ENCODE measurements at places on chromosomes 1 and 21.
A peak's percentile ranks its signal among the peaks of the same experiment; 100 is the strongest.

DNA sequence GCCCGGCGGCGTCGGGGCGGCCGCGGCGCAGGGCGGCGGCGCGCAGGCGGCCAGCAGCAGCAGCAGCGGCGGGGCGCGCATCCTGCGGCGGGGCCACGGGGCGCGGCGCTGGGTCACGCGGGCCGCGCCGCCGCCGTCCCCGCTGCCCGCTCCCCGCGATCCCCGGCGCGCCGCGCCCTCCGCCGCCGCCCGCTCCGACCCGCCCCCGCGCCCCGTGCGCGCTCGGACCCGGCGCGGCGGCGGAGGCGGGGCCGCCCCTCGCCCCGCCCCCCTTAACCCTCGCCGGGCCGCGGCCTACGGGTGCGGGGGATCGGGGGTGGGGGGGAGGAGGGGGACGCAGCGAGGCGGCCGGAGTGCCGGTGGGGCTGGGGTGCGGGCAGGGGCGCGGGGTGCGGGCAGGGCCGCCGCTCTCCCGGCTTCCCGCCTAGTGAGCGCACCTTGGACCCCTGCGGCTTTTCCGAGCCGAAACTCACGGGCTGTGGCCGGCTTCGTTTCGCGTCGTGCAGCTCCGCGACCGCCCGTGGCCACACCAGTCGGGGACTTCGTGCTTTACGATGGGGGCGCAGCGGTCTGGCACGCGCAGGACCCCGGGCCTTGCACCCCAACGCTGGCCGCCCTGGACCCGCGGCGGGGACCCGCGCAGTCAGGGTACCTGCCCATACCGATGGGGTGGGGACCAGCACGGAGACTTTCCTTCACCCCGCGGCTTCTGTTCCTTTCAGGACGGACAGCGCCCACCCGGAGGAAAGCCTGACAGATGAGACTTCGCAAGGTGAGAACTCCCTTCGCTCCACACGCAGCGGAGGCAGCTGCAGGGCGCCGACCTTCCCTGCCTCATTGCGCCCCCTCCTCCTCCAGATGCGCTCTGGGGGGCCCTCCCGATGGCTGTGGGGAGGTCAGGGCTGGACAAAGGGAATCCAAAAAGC lies at the start of gene FNDC10:
Gene FNDC10, minus strand, starts transcription at position 201 of the 926 bp plus-strand sequence. Its CDS starts 120 bp downstream, at position 81.
- no peak for DNase-seq

GRCh38 chr1:30818568-30819243 lies 61.1 kb upstream of the LAPTM5 start:
- DNase-seq: no peak

DNA sequence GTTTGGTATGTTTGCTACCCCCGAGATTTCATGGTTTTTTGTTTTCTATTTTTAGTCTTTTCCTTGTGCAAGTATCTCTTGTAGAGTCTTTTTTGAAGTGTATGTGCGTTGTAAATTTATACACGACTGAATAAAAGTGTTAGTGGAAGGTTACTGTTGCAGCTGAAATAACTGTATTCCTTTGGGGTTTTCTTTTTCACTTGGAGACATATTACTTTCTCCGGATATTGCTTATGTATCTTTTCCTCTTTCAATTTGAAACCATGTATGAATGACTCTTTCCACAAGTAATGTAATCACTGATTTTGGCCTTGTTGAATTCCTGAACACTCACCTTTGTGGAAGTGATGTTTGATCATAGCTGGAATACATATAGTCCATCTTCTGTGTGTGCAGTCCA lies 956 bp downstream of the URB2 start:
- no peak for DNase-seq

GRCh38 chr1:234148816-234149215 lies 224.4 kb upstream of the COA6 start:
- DNase-seq: no peak

DNA sequence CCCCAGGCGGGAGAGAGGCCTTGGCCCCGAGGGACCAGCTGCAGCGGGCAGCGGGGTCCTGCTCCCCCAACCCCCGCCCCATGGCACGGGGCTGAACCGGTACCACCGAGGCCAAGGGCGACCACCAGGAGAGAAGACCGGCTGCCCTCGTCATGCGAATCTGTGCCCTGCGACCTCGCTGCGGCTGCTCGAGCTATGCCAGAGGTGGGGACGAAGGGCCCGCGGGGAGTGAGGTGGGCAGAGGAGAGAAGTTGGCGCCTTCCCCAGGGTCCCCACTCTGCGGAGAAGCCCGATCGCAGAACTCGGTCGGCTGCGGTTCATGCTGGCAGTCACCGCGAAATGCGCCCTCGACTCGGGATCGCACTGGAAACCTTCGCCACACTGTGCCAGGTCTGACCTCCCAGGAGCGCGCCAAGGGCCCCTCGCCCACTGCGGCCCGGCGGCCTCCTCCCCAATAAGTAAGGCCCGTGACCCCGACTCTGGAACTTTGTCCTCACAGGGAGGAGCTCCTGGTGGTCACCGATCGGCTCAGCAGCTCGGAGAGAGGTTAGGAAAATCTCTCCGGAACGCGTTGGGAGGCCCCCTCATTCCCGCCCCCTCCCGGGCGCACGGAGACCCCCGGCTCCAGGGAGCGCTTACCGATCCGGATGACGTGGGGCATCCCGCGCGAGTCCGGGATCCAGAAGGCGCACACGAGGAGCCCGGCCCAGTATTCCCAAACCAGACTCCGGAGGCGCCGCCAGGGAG lies 787 bp downstream of the GRIK3 start:
- DNase-seq: peak; percentile 67

- DNase-seq: no peak
Measured at GRCh38 chr1:58047265-58047858, 499.2 kb downstream of the OMA1 start.

DNA sequence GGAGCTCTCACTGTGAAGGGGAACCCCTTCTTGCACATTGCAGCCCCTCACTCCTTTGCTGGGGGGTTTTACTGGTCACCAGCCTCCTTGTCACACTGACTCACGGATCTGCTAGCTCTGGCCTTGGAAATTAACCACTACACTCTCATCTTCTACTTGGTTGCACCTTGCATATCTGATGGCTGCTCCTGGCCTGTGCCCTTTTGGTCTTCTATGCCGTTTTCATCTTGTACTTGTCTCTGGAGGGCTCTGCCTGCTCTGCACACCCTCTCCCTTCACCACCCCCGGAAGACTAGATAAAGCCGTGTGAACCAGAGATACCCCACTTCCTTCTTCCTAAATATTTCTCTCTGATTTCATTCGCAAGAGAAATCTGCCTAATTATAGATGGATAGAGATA lies 44.6 kb downstream of the CD247 start:
- no peak for DNase-seq

DNA sequence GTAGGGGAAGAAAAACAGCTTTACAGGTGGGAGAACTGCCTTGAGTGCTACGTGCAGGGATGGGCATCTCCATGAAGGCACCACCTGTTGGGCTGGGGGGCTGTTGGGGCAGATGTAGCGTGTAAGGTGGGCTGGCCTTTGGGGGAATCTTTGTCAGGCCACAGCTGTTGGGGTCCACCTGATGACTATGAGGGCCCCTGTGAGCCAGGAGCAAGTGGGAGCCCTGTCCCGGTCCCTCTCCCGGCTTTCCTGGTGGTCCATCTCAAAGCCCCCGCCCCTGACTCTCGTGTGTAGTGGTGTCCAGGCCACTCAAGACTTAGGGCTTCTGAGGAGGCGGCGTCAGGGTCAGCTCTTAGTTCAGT lies 13.5 kb downstream of the SLC37A1 start:
- no peak for DNase-seq

DNA sequence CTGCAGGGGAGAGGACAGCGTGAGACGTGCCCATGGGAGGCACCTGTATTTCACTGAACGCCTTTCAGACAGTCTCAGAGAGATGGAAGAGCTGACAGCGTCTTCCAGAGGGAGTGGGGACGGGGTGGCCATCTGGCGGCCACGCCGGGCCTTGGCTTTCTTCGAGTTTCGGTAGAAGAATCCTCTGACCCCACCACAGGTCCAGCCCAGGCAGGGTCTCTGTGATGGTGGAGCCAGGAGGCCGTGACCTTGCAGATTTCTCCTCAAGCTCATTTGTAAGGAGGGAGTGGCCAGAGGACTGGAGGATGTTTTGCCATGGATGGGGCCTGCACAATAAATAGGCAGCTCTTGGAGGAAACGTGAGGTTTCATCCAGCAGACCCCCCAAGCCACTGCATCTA lies 47.6 kb upstream of the ADARB1 start:
- no peak for DNase-seq

DNA sequence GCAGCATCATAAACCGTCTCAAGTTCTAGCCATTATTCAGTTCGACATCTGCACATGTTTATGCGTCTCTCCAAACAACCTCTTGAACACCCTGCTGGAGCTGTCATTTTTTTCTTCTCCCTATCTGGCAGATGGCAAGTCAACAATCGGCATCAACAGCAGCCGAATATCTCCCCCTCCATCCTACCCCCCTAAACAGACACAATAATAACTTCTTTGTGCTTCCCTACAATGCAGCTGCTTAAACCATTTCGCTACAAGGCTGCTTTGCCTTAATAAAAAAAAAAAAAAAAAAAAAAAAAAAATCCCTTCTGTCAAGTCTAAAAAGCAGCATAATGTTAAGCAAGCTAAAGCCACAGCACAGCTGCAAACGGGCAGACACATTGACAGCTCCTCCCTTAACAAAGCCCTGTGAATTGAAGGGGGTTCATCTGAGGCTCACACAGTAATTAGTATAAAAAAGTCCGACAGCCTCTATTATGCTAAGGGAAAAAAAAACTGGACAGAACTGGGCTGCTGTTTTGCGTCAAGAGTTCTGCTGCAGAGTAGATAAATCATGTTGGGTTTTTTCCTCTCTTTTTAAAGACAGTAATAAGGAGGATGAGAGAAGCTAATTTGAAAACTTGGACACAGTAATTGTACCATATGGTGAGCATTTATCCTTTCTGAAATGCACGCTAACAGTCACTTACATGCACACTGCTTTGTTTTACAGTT lies 136.4 kb downstream of the AKT3 start:
- peak; percentile 42 for DNase-seq

- DNase-seq: no peak
Measured at GRCh38 chr21:34526618-34527290, 14.7 kb upstream of the KCNE1 start.

- DNase-seq: no peak
Measured at GRCh38 chr1:51512606-51513005, 6.5 kb downstream of the EPS15 start.

DNA sequence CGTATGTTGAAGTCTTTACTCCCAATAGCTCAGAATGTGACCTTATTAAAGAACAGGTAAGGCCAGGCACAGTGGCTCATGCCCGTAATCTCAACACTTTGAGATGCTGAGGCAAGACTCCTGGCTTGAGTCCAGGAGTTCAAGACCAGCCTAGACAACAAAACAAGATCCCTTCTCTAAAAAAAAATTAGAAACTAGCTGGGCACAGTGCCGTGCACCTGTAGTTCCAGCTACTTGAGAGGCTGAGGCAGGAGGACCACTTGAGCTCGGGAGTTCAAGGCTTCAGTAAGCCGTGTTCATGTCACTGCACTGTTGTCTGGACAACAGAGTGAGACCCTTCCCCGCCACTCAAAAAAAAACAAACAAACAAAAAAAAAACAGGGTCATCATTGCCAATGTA lies 171.3 kb downstream of the RERE start:
- no peak for DNase-seq

- no peak for DNase-seq
Measured at GRCh38 chr1:109478806-109479205, 4.9 kb upstream of the ATXN7L2 start.

DNA sequence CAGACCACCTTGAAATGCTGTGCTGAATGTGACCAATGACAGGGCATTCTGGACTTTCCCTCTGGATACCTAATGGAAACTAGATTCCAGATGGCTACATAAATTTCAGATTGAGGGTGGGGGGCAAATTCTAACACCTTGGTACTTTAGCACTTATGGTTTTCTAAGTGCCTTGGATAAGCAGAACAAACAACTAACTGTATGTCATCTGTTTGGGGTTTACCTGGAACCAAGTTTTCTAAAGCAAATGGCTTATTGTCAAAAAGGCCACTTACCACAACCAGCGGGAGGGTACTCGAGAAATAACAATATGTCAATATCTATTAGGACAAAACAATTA lies 39.1 kb downstream of the GPR3 start:
- no peak for DNase-seq

DNA sequence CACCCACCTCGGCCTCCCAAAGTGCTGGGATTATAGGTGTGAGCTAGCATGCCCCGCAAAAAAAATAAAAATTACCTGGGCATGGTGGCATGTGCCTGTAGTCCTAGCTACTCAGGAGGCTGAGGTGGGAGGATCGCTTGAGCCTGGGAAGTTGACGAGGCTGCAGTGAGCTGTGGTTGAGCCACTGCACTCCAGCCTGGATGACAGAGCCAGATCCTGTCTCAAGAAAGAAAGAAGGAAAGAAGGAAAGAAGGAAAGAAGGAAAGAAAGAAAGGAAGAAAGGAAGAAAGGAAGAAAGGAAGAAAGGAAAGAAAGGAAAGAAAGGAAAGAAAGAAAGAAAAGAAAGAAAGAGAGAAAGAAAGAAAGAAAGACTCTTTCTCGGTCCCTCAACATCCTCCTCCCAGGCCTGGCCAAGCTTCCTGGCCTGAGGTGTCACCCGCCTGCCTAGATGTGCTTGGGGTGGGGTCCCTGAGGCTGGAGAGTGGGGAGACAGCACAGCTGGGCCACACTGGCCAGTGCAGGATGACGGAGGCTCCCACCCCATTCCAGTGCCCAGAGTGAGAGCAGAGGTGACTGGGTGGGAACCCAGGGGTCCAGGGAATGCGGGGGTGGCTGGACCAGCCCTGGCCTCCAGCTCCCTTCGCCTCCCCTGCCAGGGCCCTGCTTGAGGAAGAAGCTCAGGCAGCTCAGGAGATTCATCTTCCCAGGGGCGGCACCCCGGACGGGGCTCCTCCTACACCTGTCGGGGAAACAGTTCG lies 10.2 kb upstream of the GNB1 start:
- DNase-seq: no peak

DNA sequence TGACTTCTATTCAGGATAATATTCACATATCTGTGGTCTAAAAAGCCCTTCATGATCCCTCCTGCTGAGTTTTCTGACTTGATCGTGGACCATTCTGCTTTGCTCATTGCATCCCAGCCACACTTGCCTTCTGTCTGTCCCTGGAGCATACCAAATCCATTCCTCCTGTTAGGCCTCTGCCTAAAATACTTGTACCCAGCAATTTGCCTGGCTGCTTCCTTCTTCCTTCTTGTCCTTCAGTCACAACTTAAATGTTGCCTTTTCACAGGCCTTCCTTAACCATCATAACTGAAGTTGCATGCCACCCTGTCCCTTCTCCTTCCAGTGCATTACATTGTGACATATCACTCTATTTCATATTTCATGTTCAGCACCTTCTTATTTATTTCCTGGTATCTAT lies 4.3 kb downstream of the CR2 start:
- no peak for DNase-seq

GRCh38 chr1:10709165-10709564 lies 87.3 kb downstream of the CASZ1 start:
- no peak for DNase-seq

- no peak for DNase-seq
Measured at GRCh38 chr1:109466452-109467300, at the start of gene SYPL2. SYPL2 (plus strand) TSS chr1:109466546; CDS start chr1:109466844, 298 bp downstream.

- no peak for DNase-seq
Measured at GRCh38 chr1:208242146-208242545, 2.0 kb downstream of the PLXNA2 start.

GRCh38 chr1:116498789-116499628 lies 71.8 kb downstream of the CD58 start:
- no peak for DNase-seq
